ENCODE measurements at places on chromosomes 13 and 19. TPM values are rescaled to one million over a fixed set of nuclear protein-coding genes. Genes with fewer than 3 reads are reported as not detected.
A peak's percentile ranks its signal among the peaks of the same experiment; 100 is the strongest.

DNA sequence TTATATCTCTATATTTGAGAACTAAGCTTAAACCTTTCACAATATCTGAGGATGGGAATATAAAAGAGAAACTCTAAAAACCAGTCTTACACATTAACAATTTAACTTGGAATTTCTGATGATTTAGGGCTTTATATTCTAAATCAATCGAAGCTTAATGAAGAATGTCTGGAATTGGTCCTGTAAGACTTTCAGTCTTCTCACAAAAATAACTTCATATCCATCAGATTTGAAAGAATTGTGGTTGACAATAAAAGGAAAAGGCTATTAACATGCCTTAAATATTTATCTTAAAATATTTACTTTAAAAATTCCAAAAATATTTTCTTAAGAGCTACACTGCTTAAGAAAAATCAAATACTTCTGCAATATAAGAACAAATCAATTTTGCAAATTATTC is 27.3 kb downstream of the MYCBP2 start:
- no peak for DNase-seq
- H3K36me3 ChIP-seq, result peaks cover 8% of the 10 kb centered on the region
- H3K4me3 ChIP-seq, result no peak overlapping the region
- no peak overlapping the region for H3K27ac ChIP-seq
- no peaks in the 10 kb centered on the region for H3K27me3 ChIP-seq

Gene ACP7
- not detected for total RNA-seq

GRCh38 chr19:23855676-23856075 is 59.0 kb upstream of the ZNF726 start:
- no peak overlapping the region for H3K27ac ChIP-seq
- H3K36me3 ChIP-seq, result no peaks in the 10 kb centered on the region
- DNase-seq, result no peak
- H3K4me3 ChIP-seq, result no peak overlapping the region
- H3K4me1 ChIP-seq, result no peaks in the 10 kb centered on the region
- H3K27me3 ChIP-seq, result no peaks in the 10 kb centered on the region

Gene KRTDAP
- total RNA-seq, result not detected

- peak; percentile 72 for DNase-seq
- peak overlapping the region; percentile 89 for H3K27ac ChIP-seq
- H3K36me3 ChIP-seq, result no peaks in the 10 kb centered on the region
- peaks cover 52% of the 10 kb centered on the region for H3K27me3 ChIP-seq
- H3K4me3 ChIP-seq, result peak overlapping the region; percentile 30
- H3K4me1 ChIP-seq, result peaks cover 52% of the 10 kb centered on the region
Observed at GRCh38 chr19:55549500-55550320, 4.4 kb upstream of the SBK3 start.

GRCh38 chr19:45883881-45884681 is 1.9 kb downstream of the IRF2BP1 start:
- peak overlapping the region; percentile 70 for H3K4me3 ChIP-seq
- peaks cover 75% of the 10 kb centered on the region for H3K4me1 ChIP-seq
- H3K27ac ChIP-seq, result peak overlapping the region; percentile 93
- peaks cover 10% of the 10 kb centered on the region for H3K36me3 ChIP-seq

DNA sequence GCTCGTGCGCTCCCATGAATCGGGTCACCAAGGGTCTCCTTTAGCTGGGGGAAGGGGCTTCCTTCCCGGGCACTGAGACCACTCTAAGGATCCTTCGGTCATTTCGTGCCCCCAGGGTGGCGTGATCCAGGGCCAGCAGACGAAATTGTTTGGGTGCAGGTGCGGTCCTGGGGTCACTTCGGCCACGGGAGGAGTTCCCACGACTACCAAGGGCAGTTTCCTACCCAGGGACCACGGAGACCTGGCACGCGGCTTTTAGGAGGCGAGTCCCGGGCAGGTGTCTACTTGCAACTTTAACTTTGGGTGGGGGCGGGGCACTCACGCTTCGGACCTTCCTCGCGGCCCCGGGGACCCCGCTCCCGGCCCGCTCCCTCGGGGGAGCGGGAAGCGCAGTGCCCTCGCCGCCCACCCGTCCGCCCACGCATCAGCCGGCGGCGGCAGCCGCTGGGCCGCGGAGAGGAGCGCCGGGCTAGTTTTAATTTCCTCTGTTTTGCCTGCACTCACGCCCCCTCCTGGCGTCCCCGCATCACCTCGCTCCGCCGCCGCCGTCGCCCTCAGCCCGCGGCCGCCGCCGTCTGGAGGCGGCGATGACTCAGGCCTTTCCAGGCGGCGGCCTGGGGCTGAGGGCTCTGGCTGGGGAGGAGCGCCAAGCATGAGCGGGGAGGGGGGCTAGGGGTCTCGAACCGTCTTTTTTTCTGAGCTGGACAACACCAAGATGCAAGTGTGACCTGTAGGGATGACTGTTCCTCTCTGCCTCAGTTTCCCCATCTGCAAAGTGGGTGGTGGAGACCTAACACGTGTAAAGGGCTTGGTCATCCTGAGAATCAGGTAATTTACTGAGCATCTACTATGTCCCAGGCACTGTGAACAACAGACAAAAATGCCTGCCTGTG is 21.8 kb downstream of the OLFM2 start:
- DNase-seq, result peak; percentile 92
- no peaks in the 10 kb centered on the region for H3K36me3 ChIP-seq
- peaks cover 31% of the 10 kb centered on the region for H3K27me3 ChIP-seq
- peak overlapping the region; percentile 55 for H3K4me3 ChIP-seq
- H3K4me1 ChIP-seq, result peaks cover 25% of the 10 kb centered on the region
- no peak overlapping the region for H3K27ac ChIP-seq

DNA sequence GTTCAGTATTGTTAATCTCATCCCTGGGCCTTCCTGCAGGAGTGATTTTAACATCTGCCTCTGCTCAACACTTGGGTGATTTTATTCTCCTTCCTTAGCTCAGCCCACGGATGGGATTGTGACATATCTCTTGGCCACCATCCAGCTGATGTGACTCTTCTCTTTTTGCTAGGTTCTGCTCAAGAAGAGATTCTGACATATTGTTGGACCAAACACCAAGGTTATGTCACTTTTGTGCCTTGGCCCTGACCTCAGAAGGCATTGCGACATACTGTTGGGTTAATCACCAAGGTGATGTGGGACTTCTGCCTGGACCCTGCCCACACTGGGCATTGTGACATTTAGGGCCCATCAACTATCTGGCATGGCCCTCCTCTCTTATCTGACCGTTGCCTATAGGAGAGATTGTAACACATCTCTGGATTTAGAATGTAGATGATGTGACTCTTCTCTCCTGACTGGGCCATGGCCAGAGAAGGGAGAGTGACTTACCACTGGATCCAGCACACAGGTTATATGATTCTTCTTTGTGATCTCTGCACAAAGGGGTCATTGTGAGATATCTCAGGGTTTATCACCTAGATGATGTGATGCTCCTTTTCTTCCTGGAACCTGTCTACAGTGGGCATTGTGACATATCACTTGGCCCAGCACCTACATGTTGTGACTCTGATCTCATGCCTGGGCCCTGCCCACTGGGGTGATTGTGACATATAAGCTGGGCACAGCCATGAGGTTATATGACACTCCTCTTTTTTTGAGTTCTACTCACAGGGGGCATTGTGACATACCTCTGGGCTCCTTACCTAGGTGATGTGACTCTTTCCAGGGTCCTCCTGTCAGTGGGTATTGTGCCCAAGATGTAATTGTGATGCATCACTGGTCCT is 88.8 kb downstream of the ZNF429 start:
- no peaks in the 10 kb centered on the region for H3K36me3 ChIP-seq
- H3K4me3 ChIP-seq, result no peak overlapping the region
- H3K4me1 ChIP-seq, result no peaks in the 10 kb centered on the region
- H3K27ac ChIP-seq, result no peak overlapping the region

Gene TDRD12
- not detected for total RNA-seq

Gene EEF1AKMT1
- 3.1 TPM for total RNA-seq

Measured in stomach (tissue), 19 donors.